ENCODE measurements at places on chromosomes 6 and 20. TPM values are rescaled to one million over a fixed set of nuclear protein-coding genes. Genes with fewer than 3 reads are reported as not detected.

SPATA2 gene
- total RNA-seq, result 3.4 TPM

PNPLA1 gene
- total RNA-seq, result not detected

NHSL1 gene
- 17.8 TPM for total RNA-seq

AK9 gene
- total RNA-seq, result 16.6 TPM

OLIG3 gene
- total RNA-seq, result 0.74 TPM

COL19A1 gene
- 0.09 TPM for total RNA-seq

HCK gene
- total RNA-seq, result not detected

PTK6 gene
- total RNA-seq, result not detected

ZC3H12D gene
- total RNA-seq, result 0.09 TPM

SLC22A2 gene
- total RNA-seq, result not detected

SLC17A9 gene
- total RNA-seq, result 0.41 TPM

OR2H2 gene
- total RNA-seq, result not detected

SLC26A8 gene
- total RNA-seq, result not detected

EPB41L1 gene
- total RNA-seq, result 13.5 TPM

BANF2 gene
- not detected for total RNA-seq

TSBP1 gene
- not detected for total RNA-seq

TRIM31 gene
- not detected for total RNA-seq

ACTL10 gene
- total RNA-seq, result 2.5 TPM

SEL1L2 gene
- total RNA-seq, result not detected

EIF6 gene
- total RNA-seq, result 120 TPM

BCAS4 gene
- 2.7 TPM for total RNA-seq

AVP gene
- not detected for total RNA-seq

SERPINB6 gene
- 102 TPM for total RNA-seq

CLVS2 gene
- total RNA-seq, result not detected

SOX18 gene
- not detected for total RNA-seq

HRH3 gene
- total RNA-seq, result not detected

PGM3 gene
- total RNA-seq, result 30.9 TPM

C6orf163 gene
- 3.9 TPM for total RNA-seq

XKR7 gene
- total RNA-seq, result not detected

VSTM2L gene
- 1.4 TPM for total RNA-seq

PRL gene
- not detected for total RNA-seq

OR2J3 gene
- total RNA-seq, result not detected

CALHM4 gene
- not detected for total RNA-seq

TXNDC5 gene
- 333 TPM for total RNA-seq

APOBEC2 gene
- total RNA-seq, result 0.16 TPM

KCNQ5 gene
- 2.6 TPM for total RNA-seq

HSD17B8 gene
- total RNA-seq, result 2.6 TPM

SNAI1 gene
- total RNA-seq, result 2.7 TPM

FAXC gene
- total RNA-seq, result 0.54 TPM

SIRPB2 gene
- not detected for total RNA-seq

SLC52A3 gene
- total RNA-seq, result not detected

TUBB1 gene
- not detected for total RNA-seq

THBD gene
- 6.7 TPM for total RNA-seq

NOL7 gene
- total RNA-seq, result 64.6 TPM

DLL1 gene
- total RNA-seq, result 4.9 TPM

REPS1 gene
- 42.6 TPM for total RNA-seq

HLA-DOA gene
- total RNA-seq, result not detected

MROH8 gene
- 0.49 TPM for total RNA-seq

NHLRC1 gene
- total RNA-seq, result 3.0 TPM

TP53RK gene
- total RNA-seq, result 12.4 TPM

LYRM4 gene
- 20.9 TPM for total RNA-seq

TREML2 gene
- total RNA-seq, result not detected
